Common myeloid progenitor, CD34-positive (primary cell): ENCODE measurements at places on chromosomes 12 and 14.

DNA sequence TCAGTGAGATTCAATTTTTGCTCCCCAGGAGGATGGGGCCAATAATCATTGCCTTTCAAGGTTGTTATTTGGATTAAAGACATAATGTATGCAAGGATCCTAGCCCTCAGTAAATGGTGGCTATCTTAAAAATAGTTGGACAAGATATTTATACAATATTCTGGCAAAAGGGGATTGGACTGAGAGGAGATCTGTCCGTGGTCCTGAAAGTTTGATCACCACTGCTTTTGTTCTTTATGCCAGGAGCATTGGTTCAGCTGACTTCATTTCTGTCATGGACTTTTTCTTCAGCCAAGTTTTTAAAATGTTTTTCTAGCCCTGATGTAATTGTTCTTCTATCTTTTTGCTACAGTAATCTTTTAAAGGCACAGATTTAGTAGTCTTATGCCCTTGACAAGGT lies 70.2 kb upstream of the TCL1A start:
- DNase-seq, result peak; percentile 20

- DNase-seq, result no peak
Observed at GRCh38 chr12:40068416-40068815, 37.5 kb downstream of the SLC2A13 start.

DNA sequence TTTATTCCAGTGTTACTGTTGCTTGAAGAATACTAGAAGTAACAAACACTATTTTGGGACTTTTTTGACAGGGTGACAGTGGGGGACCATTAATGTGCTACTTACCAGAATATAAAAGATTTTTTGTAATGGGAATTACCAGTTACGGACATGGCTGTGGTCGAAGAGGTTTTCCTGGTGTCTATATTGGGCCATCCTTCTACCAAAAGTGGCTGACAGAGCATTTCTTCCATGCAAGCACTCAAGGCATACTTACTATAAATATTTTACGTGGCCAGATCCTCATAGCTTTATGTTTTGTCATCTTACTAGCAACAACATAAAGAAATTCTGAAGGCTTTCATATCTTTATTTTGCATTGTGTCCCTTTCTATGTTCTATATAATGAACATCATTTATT lies 44.5 kb downstream of the TMPRSS12 start:
- no peak for DNase-seq

- peak; percentile 90 for DNase-seq
Observed at GRCh38 chr12:41724216-41724615, 420.5 kb downstream of the GXYLT1 start.

- peak; percentile 82 for DNase-seq
Observed at GRCh38 chr14:106185837-106186233, 659.5 kb downstream of the TMEM121 start.

DNA sequence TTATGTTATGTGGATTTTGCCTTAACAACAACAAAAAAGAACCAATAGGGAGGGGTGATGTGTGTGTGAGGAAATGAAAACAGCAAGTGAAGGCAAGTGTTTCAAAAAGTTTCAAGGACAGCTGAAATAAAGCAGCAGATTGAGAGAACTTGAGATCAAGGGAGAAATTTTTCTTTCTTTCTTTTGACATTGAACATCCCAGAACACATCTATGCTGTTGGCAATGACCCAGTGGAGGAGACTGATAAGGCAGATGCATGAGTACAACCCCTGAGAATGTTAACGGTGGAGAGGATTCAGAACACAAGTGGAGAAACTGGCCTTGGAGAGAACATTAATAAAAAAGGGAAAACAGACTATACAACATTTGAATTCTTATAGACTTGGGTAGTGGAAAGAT lies 2.9 kb downstream of the LLPH start:
- DNase-seq, result no peak

DNA sequence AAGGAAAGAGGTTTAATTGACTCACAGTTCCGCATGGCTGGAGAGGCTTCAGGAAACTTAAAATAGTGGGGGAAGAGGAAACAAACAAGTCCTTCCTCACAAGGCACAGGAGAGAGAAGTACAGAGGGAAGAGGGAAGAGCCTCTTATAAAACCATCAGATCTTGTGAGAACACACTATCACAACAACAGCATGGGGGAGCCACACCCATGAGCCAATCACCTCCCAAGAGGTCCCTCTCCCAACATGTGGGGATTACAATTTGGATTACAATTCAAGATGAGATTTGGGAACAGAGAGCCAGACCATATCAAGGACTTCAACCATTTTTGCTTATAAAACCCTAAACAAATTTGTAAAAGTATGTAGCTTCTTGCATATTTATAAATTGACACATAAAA lies 45.8 kb downstream of the SLCO1C1 start:
- no peak for DNase-seq

GRCh38 chr14:105389534-105389933 lies 8.8 kb upstream of the TEX22 start:
- DNase-seq, result no peak

GRCh38 chr14:32706721-32707519 lies 231.8 kb upstream of the NPAS3 start:
- no peak for DNase-seq

DNA sequence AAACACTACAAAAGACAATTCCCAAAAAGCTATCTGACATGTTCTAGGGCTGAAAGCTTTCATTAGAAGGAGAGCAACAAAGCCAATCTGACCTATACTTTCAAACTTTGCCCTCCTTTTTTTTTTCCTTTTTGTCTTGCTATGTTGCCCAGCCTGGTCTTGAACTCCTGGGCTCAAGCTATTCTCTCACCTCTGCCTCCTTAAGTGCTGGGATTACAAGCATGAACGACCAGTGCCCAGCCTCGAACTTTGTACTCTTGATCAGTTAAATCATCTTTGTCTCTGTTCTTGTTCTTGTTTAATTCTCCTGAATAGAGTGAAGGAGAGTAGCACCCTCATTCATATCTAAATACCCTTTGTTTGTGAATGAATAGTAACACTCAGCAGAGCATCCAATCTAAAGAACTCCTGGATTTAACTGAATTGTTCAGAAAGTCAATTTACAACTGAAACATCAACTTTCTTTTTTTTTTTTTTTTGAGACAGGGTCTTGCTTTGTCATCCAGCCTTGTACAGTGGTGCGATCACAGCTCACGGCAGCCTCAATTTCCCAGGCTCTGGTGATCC lies 22.1 kb downstream of the ERP29 start:
- no peak for DNase-seq

DNA sequence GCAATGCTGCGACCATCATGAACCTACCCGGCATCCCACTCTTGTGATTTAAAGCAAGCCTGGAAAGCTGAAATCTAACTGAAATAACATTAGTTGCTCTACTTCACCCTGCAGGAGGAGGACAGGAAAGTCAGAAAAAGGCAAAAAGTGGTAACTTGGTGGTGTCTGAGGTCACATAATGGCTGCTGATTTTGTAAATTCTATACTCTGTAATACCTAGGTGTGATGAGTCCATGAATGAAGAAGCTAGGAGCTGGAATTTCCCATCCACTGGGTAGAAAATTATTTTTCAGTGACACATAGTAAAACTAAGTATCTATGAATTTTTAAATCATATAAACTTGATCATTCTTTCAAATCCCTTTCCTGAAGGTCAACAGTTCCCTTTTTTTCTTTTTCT lies 183.8 kb downstream of the FOXN3 start:
- no peak for DNase-seq

DNA sequence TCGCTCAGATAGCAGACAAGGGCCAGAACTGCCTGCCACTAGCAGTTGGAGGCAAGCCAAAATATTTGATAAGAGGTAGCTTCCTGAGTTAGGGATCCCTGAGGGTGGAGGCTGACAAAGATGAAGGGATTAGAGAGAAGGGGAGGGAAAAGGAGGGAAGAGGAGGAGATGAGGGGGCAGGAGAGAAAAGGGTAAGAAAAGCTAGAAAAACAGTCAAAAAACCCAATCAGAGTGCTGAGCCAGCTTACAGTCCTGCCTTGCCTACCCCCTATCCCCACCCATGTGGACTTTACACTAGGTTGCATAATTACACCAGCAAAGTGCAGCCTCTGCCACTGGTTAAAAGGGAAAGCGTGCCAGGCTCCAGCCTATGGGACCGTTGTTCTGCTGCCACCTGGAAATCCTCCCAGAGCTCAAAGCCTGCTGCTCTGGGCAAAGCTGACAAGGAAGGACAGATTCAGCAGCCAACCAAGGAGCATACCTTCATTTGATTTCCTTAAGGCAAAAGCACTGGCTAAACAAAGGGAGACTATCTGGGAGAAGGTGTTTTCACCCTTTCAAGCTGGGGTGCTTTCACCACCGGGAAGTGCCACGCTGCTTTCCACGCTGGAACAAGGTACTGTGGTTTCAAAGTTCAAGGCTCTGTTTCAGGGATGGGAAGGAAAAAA lies 3.8 kb upstream of the NUMB start:
- DNase-seq, result no peak

DNA sequence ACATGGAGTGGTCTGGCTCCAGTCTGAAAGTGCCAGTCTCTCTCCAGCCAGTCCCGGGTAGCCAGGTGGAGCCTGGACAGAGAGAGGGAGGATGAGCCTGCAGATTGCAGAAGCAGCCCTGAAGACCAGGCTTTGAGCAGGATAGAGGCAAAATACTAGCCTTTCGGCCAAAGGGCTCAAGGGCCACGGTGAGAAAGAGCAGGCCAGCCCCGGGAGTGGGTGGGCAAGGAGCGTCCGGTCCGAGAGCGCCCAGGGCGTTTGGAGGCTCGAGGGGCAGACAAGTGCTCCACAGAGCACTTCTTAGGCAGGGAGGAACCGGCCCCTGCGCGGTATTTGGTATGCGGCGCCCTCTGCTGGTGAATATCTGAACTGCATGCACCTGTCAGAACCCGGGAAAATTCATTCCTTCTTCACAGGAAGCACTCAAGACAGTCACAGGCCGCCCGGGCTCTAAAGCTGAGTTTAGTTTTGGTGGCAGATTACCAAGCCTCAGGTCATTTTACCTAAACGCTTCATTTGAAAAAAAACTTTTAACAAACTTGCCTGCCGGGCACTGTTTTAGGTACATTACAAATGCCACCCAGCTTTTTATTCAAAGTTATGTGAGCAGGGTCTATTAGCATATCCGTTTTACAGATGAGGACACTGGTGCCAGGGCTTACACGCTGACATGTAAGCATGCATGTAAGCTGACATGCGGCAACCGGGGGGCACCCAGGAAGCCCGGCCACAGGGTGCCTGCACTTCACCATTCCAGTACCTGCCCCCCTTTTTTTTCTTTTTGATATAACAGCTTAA lies 21.0 kb upstream of the PSMC1 start:
- DNase-seq, result peak; percentile 69
